Peyer's patch (tissue), 4 donors: ENCODE measurements at places on chromosomes 7 and 10. TPM values are rescaled to one million over a fixed set of nuclear protein-coding genes. Genes with fewer than 3 reads are reported as not detected.

TUBAL3 gene
- 3.3 TPM for total RNA-seq

DNA sequence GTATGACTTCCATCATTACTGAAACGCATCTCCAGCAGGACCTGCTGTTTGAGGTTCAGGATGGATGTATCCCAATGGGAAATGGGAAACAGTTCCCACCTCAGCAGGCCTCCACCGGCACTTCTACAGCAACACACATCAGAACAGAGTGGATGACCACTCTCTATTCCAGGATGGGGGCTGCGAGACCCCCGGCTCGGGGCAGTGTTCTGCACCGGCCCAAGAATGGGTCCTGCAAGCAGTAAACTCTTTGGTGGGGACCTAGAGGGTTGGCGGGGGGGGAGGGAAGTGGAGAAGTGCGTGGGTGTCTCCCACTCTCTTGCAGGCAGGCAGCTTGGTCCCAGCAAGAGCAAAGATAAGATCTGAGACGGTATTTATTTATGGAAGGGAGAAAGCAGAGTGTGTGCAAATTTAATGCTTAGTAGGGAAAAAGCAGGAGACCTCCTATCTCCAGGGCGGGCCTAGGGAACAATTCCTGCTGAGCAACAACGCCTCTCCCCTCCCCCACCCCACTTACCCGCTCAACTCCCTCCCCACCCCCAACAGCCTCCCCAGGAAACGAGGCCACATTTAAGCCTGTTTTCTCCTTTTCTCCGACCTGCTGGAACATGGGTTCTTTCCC lies 4.0 kb downstream of the SFMBT2 start:
- no peaks in the 10 kb centered on the region for H3K27me3 ChIP-seq
- H3K36me3 ChIP-seq, result no peaks in the 10 kb centered on the region
- H3K27ac ChIP-seq, result no peak overlapping the region
- no peak for DNase-seq

DNA sequence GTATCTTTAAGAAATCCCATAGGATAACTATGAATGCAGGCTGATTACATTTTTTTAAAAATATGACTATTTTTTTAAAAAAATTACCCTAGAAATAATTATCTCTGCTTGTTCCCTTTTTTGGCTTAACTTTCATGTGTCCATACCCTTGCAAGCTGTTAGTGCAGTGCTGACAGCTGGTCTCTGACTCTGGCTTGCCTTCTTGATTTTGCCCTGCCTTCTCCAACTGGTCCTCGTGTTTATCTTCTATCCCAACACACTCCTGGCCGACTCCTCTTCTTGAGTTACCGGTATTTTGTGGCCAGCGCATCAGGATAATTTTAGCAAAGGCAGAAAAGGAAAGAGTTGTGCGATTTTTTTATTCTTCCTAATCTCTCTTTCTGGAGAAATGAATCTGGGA lies 111.7 kb upstream of the STARD3NL start:
- H3K27ac ChIP-seq, result no peak overlapping the region
- no peak overlapping the region for H3K4me3 ChIP-seq
- no peaks in the 10 kb centered on the region for H3K36me3 ChIP-seq

GRCh38 chr10:127299956-127300689 lies 103.7 kb upstream of the INSYN2A start:
- H3K36me3 ChIP-seq, result no peaks in the 10 kb centered on the region
- H3K27me3 ChIP-seq, result no peaks in the 10 kb centered on the region
- H3K4me3 ChIP-seq, result no peak overlapping the region
- H3K4me1 ChIP-seq, result no peaks in the 10 kb centered on the region

CPA1 gene
- total RNA-seq, result not detected

GRCh38 chr10:77637532-77638320 lies at the start of gene KCNMA1:
Gene KCNMA1 (minus strand): TSS chr10:77637808.
- H3K4me3 ChIP-seq, result peak within 1 kb of the TSS; percentile 20
- no peak for DNase-seq
- no peaks in the 10 kb centered on the region for H3K27me3 ChIP-seq
- no peaks in the 10 kb centered on the region for H3K4me1 ChIP-seq
- peak within 1 kb of the TSS; percentile 60 for H3K27ac ChIP-seq
- H3K36me3 ChIP-seq, result no peaks in the 10 kb centered on the region

DNA sequence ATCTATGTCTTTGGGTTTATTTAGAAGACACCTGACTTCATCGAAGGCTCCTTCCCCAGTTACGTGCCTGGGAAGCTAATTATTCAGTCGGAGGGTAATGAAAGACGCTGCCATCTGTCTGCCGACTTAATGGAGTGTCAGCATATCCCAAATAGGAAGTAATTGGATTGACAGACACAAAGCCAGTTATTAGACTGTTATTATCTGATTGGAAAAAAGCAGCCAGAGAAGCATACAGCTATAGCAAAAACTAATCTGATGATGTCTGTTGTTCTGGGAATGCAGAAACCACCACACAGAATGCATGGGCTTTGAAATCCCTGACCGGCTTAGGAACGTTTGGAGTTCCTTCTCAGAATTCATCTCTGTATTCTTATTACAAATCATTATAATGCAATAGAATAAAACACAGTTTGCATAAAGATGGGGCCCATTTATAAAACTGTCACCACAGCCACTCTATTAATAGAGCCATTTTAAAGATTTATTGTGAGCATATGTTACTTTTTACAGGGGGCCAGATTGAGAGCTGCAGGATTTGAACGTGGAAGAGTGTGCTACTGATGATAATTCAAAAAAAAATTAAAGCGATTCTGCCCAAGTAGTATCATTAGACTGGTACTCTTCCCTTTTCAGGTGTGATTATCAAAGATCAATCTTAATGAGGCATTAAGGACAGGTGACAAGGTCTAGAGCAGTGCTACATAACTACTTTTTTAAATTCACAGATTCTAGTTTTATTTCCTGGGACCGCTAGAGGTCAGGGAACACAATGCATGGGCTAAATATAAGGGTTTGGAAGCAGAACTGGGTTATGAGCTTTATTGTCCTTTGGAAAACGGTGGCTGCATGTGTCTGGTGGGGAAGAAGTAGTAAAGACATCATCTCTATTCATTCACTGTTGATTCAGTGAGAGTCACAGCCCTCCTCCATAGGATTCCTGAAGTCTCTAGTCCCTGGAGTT lies 330.1 kb upstream of the LRGUK start:
- H3K36me3 ChIP-seq, result no peaks in the 10 kb centered on the region
- no peaks in the 10 kb centered on the region for H3K27me3 ChIP-seq
- no peak overlapping the region for H3K4me3 ChIP-seq
- H3K27ac ChIP-seq, result no peak overlapping the region
- no peak for DNase-seq
- H3K4me1 ChIP-seq, result no peaks in the 10 kb centered on the region

KIFBP gene
- 20.6 TPM for total RNA-seq

GRCh38 chr7:45646996-45647825 lies 73.0 kb downstream of the ADCY1 start:
- H3K4me3 ChIP-seq, result no peak overlapping the region
- H3K4me1 ChIP-seq, result no peaks in the 10 kb centered on the region
- no peak overlapping the region for H3K27ac ChIP-seq
- no peak for DNase-seq
- no peaks in the 10 kb centered on the region for H3K27me3 ChIP-seq

- no peaks in the 10 kb centered on the region for H3K4me1 ChIP-seq
- no peak overlapping the region for H3K4me3 ChIP-seq
- H3K27ac ChIP-seq, result no peak overlapping the region
- no peaks in the 10 kb centered on the region for H3K36me3 ChIP-seq
Observed at GRCh38 chr10:71432101-71432905, 35.6 kb downstream of the CDH23 start.

DNA sequence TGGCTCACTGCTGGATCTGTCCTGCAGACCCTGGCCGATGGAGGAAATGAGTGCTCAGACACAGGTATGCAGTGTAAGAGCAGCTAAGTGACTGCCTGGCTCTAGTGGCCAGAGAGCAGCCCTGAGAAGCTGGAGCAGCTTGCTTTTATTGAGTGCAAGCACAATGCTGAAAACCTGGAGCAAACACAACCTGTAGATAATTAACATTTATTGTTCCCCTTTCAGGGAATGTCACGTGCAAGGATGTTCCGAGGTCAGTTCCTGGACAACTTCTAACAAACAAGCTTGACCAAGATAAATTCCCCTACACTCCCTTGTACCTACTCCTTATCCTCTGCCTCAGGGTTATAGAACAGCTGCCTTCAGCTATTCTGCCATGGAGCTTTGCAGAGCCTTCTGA lies 31.3 kb downstream of the DDC start:
- H3K27ac ChIP-seq, result peak overlapping the region; percentile 79
- no peaks in the 10 kb centered on the region for H3K4me1 ChIP-seq
- H3K27me3 ChIP-seq, result no peaks in the 10 kb centered on the region
- peaks cover 21% of the 10 kb centered on the region for H3K36me3 ChIP-seq
- DNase-seq, result no peak

- DNase-seq, result no peak
- H3K27ac ChIP-seq, result no peak overlapping the region
- H3K36me3 ChIP-seq, result no peaks in the 10 kb centered on the region
Observed at GRCh38 chr7:8290645-8291308, 28.8 kb upstream of the ICA1 start.

DNA sequence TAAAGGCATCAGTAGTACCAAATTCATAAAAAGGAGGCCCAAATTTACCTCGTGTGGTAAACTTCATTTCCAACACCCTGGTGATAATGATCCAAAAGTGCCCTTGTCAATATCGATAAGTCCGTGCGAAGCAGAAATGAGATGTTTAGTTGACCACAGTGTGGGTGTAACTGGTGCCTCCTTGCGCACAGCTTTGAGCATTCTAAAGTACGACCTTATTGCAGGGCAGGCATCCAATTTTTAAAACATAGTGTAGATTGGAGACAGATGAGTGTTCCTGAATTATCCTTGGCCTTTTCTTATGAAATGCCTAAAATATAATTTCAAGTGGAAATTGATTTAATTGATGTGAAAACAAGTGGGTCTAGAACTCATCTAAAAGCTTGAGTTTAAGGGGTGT lies 248.4 kb downstream of the TRIL start:
- H3K27ac ChIP-seq, result no peak overlapping the region
- H3K4me3 ChIP-seq, result no peak overlapping the region
- H3K27me3 ChIP-seq, result no peaks in the 10 kb centered on the region
- no peaks in the 10 kb centered on the region for H3K36me3 ChIP-seq
- DNase-seq, result no peak
- H3K4me1 ChIP-seq, result no peaks in the 10 kb centered on the region

GRCh38 chr10:17171141-17171641 lies 30.3 kb downstream of the TRDMT1 start:
- no peaks in the 10 kb centered on the region for H3K36me3 ChIP-seq
- no peak for DNase-seq
- H3K4me1 ChIP-seq, result no peaks in the 10 kb centered on the region
- no peak overlapping the region for H3K27ac ChIP-seq
- no peak overlapping the region for H3K4me3 ChIP-seq
- H3K27me3 ChIP-seq, result no peaks in the 10 kb centered on the region

- H3K4me3 ChIP-seq, result no peak overlapping the region
- no peaks in the 10 kb centered on the region for H3K36me3 ChIP-seq
- no peak for DNase-seq
- H3K27me3 ChIP-seq, result no peaks in the 10 kb centered on the region
- peaks cover 2% of the 10 kb centered on the region for H3K4me1 ChIP-seq
Observed at GRCh38 chr7:27897001-27897400, 157.0 kb downstream of the TAX1BP1 start.

GRCh38 chr7:41110186-41110585 lies 592.7 kb downstream of the INHBA start:
- H3K27ac ChIP-seq, result no peak overlapping the region
- DNase-seq, result no peak
- no peaks in the 10 kb centered on the region for H3K36me3 ChIP-seq
- no peaks in the 10 kb centered on the region for H3K27me3 ChIP-seq
- no peaks in the 10 kb centered on the region for H3K4me1 ChIP-seq

DNA sequence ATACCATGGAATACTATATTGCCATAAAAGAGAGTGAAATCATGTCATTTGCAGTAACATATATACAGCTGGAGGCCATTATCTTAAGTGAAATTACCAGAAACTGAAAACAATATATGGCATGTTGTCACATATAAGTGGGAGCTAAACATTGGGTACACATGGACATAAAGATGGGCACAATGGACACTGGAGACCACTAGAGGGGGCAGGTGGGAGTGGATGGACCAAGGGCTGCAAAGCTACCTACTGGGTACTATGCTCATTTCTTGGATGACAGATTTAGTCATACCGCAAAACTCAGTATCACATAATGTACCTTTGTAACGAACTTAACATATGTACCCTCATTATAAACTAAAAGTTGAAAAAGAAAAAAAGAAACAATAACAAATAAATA lies 1167.6 kb downstream of the NXPH1 start:
- H3K4me1 ChIP-seq, result no peaks in the 10 kb centered on the region
- H3K4me3 ChIP-seq, result no peak overlapping the region
- H3K27ac ChIP-seq, result no peak overlapping the region
- no peak for DNase-seq

KAZALD1 gene
- total RNA-seq, result not detected

FBXO24 gene
- 1.1 TPM for total RNA-seq

GPR26 gene
- not detected for total RNA-seq

DNA sequence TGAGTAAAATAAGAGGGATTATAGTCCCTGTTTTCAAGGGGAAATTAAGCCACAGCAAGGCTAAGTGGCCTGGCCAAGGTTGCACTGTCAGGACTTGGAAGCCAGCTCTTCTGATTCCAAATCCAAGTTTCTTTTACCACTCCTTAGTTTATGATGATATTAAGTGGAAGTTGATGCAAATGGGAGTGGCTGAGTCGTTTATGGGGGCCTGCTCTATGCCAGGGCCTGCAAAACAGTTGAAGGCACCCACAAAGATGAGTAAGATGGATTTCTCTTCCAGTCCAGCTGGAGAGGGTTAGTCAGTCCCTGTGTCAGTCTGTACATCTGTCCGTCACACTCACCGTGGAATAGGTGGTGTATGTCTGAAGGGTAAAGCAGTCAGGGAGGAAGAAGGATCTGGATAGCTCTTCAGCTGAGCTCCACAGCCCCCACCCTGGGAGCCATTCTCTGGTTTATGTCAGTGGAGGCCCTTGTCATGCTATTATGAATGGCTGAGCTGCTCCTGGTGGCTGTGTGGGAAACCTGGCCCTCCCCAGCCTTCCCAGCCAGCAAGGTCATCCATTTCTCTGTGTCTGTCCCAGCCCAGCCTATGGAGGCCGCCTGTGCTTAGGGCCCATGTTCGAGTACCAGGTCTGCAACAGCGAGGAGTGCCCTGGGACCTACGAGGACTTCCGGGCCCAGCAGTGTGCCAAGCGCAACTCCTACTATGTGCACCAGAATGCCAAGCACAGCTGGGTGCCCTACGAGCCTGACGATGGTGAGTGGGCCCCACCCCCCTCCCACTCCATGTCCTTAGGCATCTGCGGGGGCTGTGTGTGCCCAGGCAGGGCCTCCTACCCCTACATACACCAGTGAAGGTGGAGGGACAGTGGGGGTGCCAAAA lies 44.5 kb downstream of the TBATA start:
- peaks cover 3% of the 10 kb centered on the region for H3K4me1 ChIP-seq
- H3K36me3 ChIP-seq, result no peaks in the 10 kb centered on the region
- no peaks in the 10 kb centered on the region for H3K27me3 ChIP-seq
- DNase-seq, result no peak
- H3K4me3 ChIP-seq, result no peak overlapping the region

MCM10 gene
- total RNA-seq, result 1.3 TPM

OR6B1 gene
- not detected for total RNA-seq

DNA sequence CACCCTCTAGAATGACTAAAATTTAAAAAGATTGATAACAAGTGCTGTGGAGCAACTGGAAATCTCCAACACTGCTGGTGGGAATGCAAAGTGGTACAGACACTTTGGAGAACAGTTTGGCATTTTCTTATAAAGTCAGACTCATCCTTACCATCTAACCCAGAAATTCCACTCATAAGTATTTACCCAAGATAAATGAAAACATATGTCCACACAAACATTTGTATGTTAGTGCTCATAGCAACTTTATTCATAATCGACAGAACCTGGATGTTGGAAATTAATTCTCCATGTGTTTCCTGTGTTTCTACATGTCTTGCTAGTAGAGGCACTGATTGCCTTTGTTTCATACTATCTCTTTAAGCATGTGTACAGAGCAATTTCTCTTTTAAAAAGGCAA lies 282.4 kb downstream of the AHR start:
- no peaks in the 10 kb centered on the region for H3K4me1 ChIP-seq
- no peaks in the 10 kb centered on the region for H3K36me3 ChIP-seq
- no peak overlapping the region for H3K4me3 ChIP-seq
- no peaks in the 10 kb centered on the region for H3K27me3 ChIP-seq
- no peak for DNase-seq
